ENCODE measurements at places on chromosomes 5 and 9.

GRCh38 chr5:176581361-176581760 is 28.6 kb downstream of the GPRIN1 start:
- DNase-seq: no peak

- DNase-seq: no peak
These were observed 86.4 kb downstream of the MED10 start for GRCh38 chr5:6291961-6292360.

DNA sequence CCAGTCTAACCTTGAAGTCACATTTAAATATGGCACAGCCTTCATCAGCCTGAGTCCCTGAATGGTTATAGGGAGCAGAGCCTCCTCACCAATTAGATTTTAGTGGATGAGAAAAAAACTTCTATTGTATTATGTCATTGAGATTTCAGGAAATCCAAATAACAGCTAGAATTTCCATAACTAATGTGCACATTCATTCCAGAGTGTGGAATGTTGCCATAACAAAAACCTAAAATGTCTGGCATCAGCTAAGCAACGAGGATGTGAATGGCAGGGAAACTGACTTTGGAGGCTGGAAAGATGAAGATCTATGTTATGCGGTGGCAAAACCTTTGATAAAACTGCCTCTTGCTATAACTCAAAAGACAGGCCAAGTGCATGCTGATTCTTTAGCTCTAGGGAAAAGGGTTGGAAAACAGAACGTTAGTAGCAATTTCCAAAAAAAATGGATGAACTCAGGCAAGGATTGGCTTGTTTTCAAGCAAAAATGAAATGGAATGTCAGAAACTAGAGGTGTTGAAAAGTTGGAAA is 91.3 kb upstream of the NFIB start:
- DNase-seq: no peak

DNA sequence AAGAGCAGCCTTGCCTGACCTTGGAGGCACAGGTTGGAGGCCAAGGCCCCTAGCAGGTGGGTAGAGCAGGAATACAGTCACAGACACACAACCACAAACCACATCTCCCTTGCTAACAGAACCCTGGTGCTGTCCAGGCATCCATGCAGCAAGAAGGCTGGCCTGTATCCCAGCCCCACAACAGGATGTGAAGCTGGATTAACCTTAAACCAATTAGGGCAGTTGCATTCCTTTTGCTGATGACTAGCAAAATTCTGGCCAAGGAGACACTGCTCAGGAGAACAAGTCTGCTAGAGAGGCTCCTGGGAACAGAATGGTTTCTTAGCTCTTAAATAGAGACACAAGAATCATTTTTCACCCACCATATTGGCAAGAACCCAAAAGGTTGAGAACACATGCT is 97.8 kb downstream of the C5orf15 start:
- DNase-seq: no peak

DNA sequence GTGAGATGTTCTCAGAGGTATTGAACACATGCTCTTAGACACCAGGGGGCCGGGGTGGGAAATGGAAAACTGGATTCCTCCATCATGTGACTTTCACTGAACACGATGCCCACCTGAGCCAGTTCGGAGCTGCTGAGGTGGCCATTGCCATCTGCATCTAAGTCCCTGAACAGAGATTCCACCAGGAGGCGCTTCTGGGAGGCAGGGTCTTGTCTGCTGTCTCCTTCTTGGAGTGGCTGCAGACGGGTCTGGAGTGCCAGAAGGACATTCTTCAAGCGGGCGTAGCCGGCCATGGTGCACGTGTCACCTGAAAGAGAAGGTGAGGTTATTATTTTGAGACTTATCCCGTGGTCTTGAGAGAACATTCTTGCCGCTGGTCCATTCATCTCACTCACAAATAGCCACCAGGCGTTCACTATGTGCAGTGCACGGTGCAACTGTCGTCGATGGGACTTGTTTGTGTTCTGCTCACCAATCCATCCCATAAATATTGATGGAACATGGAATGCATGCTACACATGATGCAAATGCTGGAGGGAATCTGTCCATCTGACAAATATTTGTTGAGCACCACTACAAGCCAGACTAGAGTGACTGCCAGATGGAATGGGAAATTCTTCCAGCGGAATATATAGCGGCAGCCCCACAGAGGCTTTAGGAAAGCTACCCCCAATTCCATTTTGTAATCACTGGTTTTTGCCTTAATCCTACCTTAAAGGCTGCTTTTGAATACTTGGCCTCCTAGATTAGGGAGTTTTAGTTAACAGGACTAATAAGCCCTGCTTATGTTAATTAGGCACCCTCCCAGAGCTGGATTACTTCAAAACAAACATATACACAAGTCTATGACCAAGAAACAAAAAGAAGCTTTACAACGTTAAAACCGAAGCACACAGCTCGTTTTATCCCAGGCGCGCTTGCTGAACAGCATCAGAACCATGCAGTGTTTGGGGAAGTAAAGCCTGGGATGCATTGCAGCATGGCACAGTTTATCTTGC is 264.8 kb downstream of the HSPA4 start:
- no peak for DNase-seq

DNA sequence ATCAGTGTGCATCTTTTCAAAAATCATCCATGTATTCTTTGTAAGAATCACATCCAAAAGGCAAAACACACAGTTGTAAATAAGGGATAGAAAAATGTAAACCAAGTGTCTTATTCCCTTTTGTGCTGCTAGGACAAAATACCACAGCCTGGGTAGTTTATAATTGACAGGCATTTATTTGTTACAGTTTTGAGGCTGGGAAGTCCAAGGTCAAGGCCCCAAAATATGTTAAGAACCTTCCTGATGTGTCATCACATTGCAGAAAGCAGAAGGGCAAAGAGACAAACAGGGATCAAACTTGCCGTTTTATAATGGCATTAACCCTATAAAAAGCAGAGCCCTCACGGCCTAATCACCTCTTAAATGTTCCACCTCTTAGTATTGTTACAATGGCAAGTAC is 364.8 kb downstream of the MED10 start:
- no peak for DNase-seq

DNA sequence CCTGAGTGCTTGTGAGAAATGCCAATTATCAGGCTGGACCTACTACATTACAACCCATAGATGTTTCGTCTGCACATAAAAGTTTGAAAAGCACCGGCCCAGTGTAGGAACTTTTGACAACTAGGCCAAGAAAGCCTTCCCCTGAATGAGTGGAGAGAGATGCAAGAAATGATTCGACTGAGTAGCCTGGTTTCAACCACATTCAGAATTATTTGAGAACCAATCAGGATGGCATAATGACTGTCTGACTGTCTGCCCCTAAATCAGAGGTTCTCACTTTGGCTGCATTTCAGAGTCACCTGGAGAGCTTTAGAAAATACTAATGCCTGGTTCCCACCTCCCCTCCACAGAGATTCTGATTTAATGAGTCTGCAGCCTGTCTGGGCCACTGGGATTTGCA is 61.1 kb downstream of the FRMD3 start:
- DNase-seq: no peak

DNA sequence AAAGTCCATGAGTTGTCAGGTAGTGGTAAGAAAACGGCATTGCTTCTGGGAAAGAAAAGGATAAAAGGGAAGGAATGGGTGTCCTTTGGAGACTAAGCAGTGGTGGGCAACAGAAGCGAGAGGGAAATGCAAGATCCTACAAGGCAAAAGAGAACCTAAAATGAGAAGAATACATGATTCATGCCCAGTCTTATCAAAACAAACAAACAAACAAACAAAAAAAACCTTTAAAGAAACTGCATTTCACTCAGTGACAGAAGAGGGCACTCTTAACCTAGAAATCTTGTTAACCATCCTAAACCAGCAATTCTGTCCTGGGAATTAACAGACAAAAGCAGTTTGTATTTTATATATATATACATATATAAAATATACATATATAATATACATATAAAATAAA is 88.5 kb downstream of the SUSD1 start:
- DNase-seq: no peak

DNA sequence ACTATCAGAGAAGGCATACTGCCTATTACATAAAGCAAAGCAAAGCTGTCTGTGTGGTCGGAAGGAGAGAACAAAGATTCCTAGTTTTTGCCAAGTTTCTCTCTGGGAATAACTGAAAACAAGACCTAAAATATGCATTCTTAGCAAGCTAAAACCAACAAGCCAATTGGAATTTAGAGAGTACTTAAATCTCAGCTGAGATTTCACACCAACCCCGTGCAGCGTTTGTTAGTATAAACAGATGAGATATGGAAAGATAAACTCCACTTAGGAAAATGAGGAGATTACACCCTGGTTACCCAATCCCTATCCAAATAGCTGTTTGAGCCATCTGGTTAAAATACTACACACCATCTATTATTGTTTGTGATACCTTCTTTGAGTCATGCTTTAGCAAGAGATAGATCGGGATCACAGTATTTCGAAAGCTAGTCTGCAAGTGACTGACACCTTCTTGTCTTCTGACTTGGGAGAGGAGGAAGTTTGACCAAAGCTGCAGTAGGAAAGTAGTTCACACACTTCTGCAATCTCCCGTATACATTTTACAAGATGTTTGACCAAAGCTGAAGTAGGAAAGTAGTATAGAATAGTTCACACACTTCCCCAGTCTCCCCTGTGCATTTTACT is 18.2 kb downstream of the FAF2 start:
- DNase-seq: no peak

- no peak for DNase-seq
These were observed 68.6 kb downstream of the SH3PXD2B start for GRCh38 chr5:172385707-172386106.

- no peak for DNase-seq
These were observed 164.8 kb downstream of the DEPDC1B start for GRCh38 chr5:60535198-60535597.

- no peak for DNase-seq
These were observed 61.8 kb downstream of the SPATA31C2 start for GRCh38 chr9:88076286-88077070.

DNA sequence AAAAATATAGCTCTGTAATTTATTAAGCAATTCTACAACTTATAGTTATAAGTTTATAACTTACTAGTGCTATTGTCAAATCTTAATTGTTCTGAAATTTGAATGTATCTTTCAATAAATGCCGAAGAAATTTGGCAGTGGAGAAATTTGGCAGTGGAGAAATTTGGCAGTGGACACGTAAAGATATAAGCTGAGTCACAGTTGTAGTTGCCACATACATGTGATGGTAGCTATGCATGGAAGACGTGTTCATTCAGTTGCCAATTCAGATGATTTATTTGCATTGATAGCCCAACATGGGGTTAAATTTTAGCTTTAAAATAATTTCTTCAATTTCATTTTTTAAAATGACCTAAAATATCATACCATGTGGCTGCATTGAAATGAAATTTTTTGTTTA is 127.8 kb upstream of the NR4A3 start:
- no peak for DNase-seq

- DNase-seq: no peak
These were observed 53.7 kb upstream of the KCNIP1 start for GRCh38 chr5:170450061-170450669.

- DNase-seq: no peak
These were observed 32.9 kb upstream of the MAN2A1 start for GRCh38 chr5:109656829-109657228.

- no peak for DNase-seq
These were observed 1913.7 kb upstream of the WWC1 start for GRCh38 chr5:166377756-166378155.

GRCh38 chr5:178241688-178242231 is 9.2 kb upstream of the PHYKPL start:
- no peak for DNase-seq

- DNase-seq: no peak
These were observed 3.4 kb downstream of the NPM1 start for GRCh38 chr5:171390883-171391677.

DNA sequence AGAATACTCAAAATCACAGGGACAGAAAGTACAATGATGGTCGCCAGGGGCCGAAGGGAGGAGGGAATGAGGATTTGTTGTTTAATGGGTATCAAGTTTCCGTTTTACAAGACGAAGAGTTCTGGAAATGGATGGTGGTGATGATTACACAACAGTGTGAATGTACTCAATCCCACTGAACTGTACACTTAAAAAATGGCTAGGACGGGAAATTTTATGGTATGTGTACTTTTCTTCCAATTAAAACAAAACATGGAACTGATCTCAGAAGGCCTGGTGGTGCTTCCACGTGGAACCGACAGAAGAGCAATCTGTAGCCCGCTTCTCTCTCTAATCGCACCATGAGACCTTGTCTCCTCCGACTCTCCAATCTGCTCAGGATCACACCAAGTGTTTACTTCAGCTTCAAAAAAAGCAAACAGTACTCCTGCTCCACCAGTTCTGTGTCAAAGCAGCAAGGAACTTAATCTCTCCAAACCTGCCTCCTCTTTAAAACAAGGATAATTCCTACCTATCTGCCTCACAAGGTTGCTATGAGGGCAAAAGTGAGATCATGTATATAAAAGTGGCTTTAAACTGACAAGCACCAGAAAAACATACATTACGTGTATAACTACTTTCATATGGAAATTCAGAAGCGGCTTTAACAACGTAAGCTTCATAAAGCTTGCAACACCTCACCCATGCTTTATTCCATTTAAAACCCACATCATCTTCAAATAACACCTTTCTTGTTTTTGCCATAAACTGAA is 2.1 kb downstream of the ECPAS start:
- no peak for DNase-seq

DNA sequence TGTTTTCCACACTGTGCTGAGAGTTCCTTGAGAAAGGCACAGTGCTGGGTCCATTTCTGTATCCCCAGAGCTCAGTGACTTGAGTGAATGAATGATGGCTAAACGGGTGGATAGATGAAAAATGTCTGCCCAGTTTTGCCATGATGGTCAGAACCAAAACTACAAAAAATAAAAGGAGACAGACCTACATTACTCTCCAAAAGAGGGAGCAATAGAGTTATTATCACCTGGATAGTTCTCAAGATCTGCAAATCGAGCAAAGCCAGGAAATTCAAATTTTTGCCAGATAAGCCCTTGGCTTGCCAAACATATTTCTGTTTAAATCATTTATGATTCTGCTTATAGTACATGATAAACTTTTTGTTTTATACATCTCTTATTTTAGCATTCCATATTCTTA is 214.2 kb upstream of the ZNF462 start:
- no peak for DNase-seq

- DNase-seq: no peak
These were observed 5.2 kb downstream of the KIF12 start for GRCh38 chr9:114093761-114094505.

DNA sequence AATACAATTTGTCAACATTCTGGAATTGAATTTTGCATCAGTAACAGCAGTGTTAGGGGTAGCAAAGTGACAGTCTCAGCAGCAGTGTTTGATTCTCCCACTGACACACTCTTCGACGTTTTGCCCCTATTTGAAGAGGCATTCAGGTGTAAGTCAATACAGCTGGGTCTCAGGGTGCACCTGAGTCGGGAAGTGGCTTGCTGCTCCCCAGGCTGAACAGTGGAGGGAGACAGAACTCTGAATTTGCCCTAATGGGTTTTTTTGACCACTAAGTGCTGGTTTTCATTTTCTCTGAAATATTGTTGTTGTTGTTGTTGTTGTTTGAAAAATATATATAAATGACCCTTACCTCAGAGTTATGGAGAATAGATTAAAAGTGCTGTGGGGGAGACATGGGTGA is 223.2 kb downstream of the TLR4 start:
- no peak for DNase-seq

GRCh38 chr5:156595132-156595787 is 254.8 kb upstream of the PPP1R2B start:
- no peak for DNase-seq

GRCh38 chr9:137666955-137667670 is 48.3 kb downstream of the EHMT1 start:
- DNase-seq: no peak

GRCh38 chr5:57231607-57232006 is 57.7 kb downstream of the GPBP1 start:
- DNase-seq: no peak
